ENCODE measurements at places on chromosomes 6 and 20.

GRCh38 chr6:15705981-15706380 lies 43.2 kb upstream of the DTNBP1 start:
- no peak for DNase-seq

DNA sequence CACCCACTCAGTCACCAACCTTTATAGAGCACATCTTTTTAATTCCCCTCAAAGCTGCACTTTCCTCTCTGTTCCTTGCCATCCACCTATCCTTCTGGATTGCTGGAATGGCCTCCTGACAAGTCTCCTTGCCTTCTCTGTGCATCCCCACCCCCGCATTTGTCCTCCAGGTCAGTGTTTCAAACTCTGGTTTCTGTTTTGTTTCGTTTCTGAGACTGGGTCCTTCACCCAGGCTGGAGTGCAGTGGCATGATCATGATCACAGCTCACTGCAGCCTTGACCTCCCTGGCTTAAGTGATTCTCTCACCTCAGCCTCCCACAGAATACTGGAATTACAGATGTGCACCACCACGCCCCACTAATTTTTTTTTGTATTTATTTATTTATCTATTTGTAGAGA lies 96.2 kb downstream of the PLCB1 start:
- no peak for DNase-seq

GRCh38 chr20:3106658-3107463 lies 22.3 kb upstream of the AVP start:
- peak; percentile 41 for DNase-seq

GRCh38 chr20:33993576-33994221 lies at the start of gene RALY:
TSS of gene RALY (plus strand) at chr20:33993911. CDS start at chr20:34072075, 78,164 bp downstream.
- DNase-seq = peak; percentile 93

DNA sequence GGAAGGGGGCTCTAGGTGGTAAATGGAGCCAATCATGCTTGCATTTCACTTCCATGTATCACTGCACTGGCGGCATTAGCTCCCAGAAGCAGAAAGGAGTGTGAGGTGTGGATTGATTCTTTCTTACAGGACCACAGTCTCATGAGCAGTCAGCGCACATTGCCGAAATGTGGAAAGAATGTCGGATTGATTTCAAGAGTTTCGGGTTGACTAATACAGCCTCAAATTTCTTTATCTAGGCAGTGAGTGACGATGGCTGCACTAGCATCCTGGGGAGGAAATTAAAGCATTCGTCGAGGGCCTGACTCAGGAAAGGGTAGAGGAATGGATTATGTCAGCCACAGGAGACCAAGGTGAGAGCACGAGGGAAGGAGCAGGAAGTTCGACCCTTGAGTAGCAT lies 222.8 kb upstream of the CDYL start:
- no peak for DNase-seq

DNA sequence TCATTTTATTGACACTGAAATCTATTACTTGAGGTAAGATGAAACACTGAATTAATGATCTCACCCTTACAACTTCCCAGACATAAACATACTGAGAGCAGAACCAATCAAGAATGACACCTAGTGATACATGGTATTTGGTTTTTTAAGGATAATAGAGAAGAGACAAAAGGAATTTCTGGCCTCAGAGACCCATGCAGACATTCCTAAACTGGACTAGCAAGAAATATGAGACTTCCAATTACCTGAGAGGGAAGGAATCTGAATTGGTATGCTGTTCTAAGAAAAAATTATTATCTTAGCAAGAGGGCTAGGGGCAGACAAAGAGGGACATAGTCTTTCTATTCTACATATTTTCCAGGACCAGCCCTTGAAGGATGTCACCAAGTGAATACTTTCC lies 141.1 kb downstream of the BMP5 start:
- no peak for DNase-seq

DNA sequence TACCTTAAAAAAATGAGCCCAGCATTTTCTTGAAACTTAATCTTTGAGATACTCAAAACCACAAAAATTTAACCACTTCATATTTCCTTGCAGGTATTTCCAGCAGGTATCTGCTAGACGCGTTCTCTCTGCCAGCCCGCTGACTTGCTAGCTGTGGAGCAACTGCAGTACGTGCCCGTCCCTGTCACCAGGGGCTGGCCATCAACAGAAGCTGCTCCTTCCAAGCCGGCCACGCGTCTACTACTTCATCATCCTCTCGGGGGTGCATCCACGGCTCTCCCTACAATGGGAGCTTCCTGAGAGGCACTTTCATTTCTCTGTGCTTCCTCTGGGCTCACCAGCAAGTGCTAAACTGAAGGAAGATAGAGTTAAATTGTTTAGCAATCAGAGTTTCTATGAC lies 132.4 kb downstream of the DTNBP1 start:
- no peak for DNase-seq

- DNase-seq = no peak
Observed at GRCh38 chr6:43375693-43376092, 6.2 kb upstream of the ZNF318 start.

DNA sequence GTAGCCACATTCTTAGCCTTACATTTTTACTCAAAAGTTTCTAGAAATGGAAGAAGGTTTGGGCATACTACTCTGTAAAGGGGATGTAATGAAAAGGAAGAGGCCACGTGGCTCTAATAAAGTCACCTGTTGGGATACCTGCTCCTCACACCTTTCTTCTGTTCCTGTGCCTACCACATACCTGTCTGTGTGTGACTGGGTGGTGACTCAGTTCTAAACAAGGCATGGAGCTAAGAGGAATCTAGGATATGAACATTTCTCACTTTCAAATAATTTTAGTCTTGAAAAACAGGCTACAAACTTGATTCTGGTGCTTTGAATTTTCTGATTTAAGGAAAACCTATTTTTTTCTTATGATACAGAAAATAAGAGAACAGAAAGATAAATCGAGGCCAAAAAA lies 363.6 kb downstream of the RFPL4B start:
- no peak for DNase-seq

DNA sequence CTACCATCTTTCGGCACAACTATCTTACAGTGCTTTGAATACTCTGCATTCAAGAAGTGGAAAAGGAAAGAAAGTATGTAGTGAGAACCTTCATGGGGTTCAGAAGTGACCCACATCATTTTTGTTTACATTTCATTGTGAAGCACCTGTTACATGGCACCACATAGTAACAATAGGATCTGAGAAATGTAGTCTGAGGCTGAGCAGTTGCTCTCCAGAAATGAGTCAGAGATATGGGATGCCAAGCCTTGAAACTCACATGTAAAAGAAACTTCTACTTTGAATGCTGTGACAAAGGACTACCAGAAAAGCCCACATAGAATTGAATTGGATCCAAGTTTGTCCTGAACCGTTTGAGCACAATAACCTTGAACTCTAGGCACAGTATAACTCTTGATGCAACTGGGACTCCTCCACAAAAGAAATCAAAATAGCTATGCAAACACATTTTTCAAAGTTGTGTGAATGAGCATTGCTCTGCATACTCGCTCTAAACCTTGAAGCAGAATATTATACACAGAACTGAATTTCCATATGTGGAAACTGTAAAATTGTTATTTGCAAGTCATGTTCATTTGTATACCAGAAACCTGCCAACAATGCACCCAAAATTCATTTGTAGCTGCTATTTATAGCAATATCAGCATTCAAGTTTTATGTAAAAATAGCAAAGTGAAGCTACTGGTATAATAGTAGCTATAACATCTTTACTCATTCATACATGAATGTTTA lies 400.9 kb upstream of the POU3F2 start:
- no peak for DNase-seq

DNA sequence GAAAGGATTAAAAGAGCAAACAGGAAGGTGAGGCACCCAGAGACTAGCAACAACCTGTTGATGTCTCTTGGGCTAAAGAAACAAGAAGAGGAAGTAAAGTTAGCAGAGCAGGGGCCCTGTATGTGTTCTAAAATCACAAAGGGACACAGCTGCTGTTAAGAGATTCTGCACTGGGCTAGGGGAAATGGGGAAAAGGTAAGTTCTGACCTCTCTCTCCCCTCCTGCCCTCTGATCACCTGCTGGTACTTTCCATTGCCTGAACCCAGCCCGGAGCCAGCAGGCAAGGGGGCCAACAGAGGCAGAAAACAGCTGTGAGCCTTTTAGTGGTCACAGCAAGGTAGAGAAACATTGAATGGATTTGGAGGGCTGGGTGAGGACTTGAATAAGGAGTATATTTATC lies 13.5 kb upstream of the CNR1 start:
- DNase-seq = no peak

DNA sequence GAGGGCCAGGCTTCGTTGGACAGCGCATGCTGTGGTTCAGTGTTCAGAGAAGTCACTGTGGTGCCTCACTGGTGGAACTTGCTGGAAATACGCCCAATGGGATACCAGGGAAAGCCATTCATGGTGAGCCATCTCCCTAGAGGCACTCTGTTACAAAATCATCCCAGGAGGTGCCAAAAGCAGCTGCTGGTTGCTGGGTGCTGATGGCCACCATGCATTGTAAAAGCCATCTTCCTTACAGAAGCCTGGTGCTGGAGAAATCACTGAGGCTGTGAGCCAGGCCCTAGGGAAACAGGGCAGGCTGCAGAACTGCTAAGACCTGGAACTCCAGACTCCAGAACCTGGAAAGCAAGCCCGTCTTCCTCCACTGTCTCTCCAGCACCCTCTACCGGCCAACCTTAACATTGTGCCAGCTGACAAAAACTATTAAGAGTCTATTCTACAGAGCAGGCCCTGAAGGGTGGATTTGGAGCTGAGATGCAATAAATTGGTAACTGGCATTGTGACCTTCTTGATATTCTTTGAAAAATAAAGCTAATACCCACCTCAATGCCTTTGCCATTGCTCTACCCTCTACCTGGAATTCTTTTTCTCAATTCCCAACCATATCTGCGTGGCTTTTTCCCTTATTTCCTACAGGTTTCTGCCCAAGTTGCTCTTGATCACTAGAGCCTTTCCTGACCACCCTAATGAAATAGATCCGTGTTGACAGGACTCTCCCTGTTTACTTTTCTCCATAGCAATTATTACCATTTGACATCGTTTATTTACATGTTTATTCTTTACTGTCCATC lies 18.5 kb downstream of the SNRPB start:
- peak; percentile 38 for DNase-seq

DNA sequence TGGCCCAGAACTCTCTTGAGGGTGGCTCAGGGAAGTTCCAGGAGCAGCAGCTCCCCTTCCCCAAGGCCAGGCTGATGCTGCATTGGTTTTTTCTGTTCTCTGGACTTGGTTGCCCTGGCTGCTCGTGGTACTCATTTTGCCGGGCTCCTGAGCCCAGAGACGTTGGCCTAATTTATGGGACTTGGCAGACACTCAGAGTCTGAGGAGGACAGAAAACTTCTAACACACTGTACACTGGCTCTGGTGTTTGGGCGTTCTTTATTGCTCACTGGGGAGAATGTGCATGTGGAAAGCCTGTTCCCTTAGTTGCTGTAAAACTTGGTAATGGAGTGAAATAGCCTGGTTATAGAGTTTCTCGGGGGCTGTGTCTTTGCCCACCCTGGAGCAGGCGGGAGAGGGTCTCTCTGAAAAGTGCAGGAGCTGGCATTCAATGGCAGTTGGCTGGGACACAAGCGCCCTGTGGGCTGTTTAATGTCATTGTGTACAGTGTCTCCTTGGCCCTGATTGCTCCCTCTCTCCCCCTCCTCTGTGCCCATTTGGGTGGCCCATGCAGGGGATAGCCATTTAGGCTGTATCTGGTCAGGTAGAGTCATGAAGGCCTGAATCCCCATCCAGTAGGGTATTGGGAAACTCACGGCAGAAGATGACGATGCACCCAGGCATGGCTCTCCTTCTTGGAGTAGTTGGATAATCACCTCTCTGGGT lies 109.3 kb downstream of the CDC5L start:
- no peak for DNase-seq

GRCh38 chr20:1224205-1224890 lies 1.5 kb upstream of the RAD21L1 start:
- no peak for DNase-seq

DNA sequence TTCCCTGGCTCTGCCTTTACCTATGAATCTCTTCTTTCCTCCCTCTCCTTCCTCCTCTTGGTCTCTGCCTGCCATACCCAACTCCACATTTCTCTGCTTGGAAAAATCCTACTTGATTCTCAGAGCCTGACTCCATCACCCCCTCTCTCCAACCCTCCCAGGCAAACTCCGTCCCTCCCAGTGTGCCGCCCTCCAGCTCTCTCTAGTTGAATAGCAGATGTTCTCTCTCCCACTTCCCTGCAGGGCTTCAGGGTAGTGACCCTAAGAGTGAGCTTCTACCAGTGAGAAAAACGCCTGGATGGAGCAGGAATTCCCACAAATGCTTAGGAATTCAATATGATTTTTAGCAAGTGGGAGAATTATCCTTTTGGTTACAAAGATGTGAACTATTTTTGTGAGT lies 141.6 kb downstream of the MTHFD1L start:
- DNase-seq = no peak

GRCh38 chr20:52190437-52191131 lies 995 bp downstream of the ZFP64 start:
- peak; percentile 24 for DNase-seq

DNA sequence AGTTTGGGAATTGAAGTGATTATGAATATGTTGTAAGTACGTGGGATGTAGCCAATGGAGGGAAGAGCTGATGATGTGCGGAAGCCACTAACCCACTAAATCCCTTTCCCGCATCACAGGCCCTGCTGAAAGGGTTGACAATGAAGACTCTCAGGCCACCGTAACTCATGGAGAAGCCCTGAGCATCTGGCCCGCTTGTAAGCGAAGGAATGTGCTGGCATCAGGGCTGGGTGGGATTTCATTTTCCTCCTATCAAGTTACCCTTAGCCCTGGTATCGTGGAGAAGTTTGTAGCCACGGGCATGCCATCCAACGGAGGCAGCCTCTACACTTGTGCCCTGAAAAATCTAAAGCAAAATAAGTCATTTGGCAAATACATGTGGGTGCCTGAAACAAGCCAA lies 355.0 kb downstream of the CDH26 start:
- no peak for DNase-seq

GRCh38 chr20:55469074-55469473 lies 536.2 kb downstream of the CBLN4 start:
- DNase-seq = no peak

- DNase-seq = no peak
Observed at GRCh38 chr6:116176596-116176995, 50.7 kb upstream of the COL10A1 start.

DNA sequence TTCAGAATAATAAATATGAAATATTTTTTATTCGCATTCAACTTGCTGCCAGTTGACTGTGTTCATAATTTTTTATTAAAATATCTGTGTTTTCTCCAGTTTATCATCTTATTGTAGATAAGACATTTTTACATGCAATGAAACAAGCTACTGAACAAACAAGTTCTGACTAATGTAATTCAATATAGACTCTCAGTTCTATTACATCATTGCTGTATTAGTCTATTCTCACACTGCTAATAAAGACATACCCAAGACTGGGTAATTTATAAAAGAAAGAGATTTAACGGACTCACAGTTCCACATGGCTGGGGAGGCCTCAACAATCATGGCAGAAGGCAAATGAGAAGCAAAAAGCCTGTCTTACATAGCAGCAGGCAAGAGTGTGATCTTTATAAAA lies 1357.7 kb upstream of the CITED2 start:
- DNase-seq = no peak

GRCh38 chr6:143592335-143592734 lies 80.8 kb upstream of the FUCA2 start:
- no peak for DNase-seq

GRCh38 chr6:17336425-17336824 lies 55.3 kb downstream of the RBM24 start:
- DNase-seq = no peak

All from AML-193 (cell line).